ENCODE measurements at places on chromosomes 3 and 15.

GRCh38 chr3:134992180-134992579, 197.1 kb downstream of the EPHB1 start:
- DNase-seq: no peak

GRCh38 chr15:73926219-73927002, at the start of gene LOXL1:
Gene LOXL1 (plus strand): TSS chr15:73926462. CDS start chr15:73926784, 322 bp downstream.
- no peak for DNase-seq

DNA sequence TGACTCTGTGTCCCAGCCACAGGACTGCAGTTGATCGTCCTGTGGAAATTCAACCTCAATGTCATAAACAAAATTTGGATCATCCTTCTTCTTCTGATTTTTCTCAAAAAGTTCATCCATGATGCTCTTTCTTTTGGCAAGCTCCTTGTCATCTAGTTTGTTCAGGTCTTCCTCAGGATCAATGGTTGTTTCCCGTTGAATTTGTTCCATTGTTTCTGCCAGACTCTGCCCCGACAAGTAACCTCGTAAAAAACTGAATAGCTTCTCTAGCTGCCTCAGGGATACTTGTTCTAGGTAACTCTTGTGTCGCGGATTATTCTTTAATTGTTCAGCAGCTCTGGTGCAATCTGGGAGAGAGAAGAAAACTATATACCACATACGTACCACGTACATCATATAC, 4.5 kb downstream of the CEP19 start:
- no peak for DNase-seq

- DNase-seq: no peak
These were observed 41.6 kb upstream of the DUSP7 start for GRCh38 chr3:52097851-52098507.

Measured in NCI-H2029 (cell line).